ENCODE measurements at places on chromosomes 16 and 17. TPM values are rescaled to one million over a fixed set of nuclear protein-coding genes. Genes with fewer than 3 reads are reported as not detected.
A peak's percentile ranks its signal among the peaks of the same experiment; 100 is the strongest.

GRCh38 chr17:72735592-72735991 is 356.9 kb downstream of the SLC39A11 start:
- no peak for ATAC-seq

- peak; percentile 74 for ATAC-seq
These were observed 12.9 kb downstream of the SYCE1L start for GRCh38 chr16:77211880-77212740.

GRCh38 chr16:49458656-49459445 is 85.2 kb downstream of the C16orf78 start:
- no peak for ATAC-seq

DNA sequence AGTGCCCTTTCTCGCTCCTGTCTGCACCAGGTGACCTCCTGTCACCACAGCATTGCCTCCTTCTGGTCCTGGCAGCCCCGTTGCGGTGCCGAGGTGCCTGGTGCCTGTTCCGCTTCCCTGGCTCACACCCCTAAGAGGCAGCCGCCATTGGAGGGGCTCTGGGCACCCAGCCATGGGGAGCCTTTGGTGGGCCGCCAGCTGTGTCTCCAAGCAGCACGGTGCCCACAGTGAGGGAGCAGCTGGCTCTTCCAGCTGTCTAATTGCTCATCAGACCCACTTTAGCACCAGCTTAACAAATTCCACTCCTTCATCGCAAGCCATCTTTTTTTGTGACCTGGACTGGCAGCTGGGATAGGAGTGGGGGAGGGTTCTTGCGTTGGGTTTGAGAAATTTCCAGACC is 276.1 kb downstream of the SNX29 start:
- no peak for ATAC-seq

GRCh38 chr17:72665852-72666851 is 426.3 kb downstream of the SLC39A11 start:
- no peak for ATAC-seq

KIF18B gene
- 37.7 TPM for total RNA-seq

MYCBPAP gene
- total RNA-seq: 2.1 TPM

SPEM3 gene
- not detected for total RNA-seq

TPPP3 gene
- total RNA-seq: not detected

CDH11 gene
- not detected for total RNA-seq

EPX gene
- not detected for total RNA-seq

Data from activated T-helper 17 cell treated with anti-CD3 and anti-CD28 coated beads, Interleukin-2, amount 50 U/mL, for 72 hours (primary cell).